ENCODE measurements at places on chromosomes 12 and 14.

GRCh38 chr14:59187802-59188460 lies 536 bp upstream of the DAAM1 start:
- no peak for DNase-seq

DNA sequence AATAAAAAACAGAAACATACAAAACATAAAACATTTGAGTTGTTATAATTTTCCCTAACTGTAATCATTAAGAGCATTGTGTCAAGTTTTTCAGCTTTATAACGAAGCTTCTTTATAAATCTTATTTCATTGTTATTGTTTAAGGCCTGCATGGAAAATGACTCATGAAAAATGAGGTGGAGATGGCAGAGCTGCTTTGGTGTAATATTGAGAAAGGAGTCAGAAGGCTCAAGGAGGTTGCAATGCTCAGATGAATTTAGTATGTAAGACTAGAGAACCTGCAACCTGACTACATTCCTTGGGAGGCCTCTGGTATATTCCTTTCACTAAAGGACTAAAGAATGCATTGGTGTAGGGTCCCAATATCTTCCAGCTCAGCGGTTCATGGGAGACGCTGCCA lies 61.5 kb downstream of the TMEM30B start:
- no peak for DNase-seq

- no peak for DNase-seq
These were observed 1.3 kb upstream of the ARHGAP5 start for GRCh38 chr14:32075672-32076277.

- DNase-seq: no peak
These were observed 25.6 kb downstream of the MNAT1 start for GRCh38 chr14:60760209-60760608.

Data from CD4-positive, alpha-beta memory T cell (primary cell).